Stimulated activated CD8-positive, alpha-beta memory T cell treated with anti-CD3 and anti-CD28 coated beads, Interleukin-4, amount 100 ng/mL, for 4 hours (primary cell): ENCODE measurements at places on chromosomes 3 and 15.

DNA sequence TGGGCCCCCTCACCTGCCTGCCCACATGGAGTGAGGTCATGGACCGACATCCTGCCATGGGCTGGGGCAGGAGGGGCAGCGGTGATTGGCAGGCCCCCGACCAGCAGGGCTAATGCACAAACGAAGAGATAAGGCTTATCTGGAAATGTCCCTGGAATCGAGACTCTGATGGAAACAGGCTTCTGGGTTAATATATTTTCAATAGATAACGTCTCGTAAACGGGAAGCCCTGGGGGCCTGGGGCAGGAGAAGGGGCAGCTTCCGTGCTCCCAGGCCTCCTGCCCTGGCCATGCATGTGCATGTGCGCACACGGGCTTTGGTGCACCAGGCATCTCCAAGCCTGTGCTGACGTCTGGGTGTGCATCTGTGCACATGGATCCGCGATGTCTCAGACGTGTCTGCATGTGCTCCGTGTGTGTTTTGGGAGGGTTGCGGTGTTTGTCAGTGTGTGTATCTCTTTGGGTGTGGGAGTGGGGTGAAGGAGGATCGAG lies 55.1 kb downstream of the DNAJB8 start:
- DNase-seq = no peak

GRCh38 chr3:22471557-22471956 lies 720.5 kb upstream of the ZNF385D start:
- no peak for DNase-seq

- no peak for DNase-seq
Measured at GRCh38 chr3:30779686-30780287, 114.7 kb downstream of the GADL1 start.

GRCh38 chr3:52083556-52084087 lies 27.3 kb upstream of the DUSP7 start:
- no peak for DNase-seq

DNA sequence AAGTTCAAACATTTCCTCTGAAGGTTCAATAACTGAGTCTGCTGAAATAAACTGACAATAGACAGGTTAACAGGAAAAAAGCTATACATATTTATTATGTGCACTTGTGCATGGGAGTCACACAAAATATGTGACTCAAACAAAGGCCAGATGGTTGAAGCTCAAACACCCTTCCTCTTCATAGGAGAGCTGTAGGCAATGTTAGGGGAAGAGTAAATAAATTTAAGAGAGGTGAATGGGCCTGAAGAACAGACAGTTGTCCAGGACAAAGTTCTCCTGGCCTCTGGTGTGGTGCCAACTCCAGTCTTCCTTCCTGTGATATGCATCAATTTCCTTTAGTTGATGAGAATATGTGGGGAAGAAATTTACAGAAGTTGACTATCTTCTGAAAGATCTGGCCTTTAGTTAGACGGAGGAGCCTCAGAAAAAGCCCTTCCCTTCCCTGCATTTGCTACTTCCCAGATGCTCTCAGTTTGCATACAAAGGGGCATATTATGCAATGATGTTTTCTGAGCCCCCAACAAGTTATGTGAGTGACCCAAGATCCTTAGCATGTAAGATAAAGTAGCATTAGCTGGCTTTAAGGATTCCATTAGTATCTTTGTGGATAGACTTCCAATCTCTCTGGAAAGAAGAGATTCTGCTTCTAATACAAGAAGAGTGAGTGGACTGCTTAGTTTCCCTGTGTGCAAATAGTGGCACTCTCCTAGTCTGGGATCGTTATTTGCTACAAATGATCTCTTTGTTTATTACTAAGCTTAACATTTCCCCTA lies 96.4 kb upstream of the IGSF10 start:
- DNase-seq = no peak

DNA sequence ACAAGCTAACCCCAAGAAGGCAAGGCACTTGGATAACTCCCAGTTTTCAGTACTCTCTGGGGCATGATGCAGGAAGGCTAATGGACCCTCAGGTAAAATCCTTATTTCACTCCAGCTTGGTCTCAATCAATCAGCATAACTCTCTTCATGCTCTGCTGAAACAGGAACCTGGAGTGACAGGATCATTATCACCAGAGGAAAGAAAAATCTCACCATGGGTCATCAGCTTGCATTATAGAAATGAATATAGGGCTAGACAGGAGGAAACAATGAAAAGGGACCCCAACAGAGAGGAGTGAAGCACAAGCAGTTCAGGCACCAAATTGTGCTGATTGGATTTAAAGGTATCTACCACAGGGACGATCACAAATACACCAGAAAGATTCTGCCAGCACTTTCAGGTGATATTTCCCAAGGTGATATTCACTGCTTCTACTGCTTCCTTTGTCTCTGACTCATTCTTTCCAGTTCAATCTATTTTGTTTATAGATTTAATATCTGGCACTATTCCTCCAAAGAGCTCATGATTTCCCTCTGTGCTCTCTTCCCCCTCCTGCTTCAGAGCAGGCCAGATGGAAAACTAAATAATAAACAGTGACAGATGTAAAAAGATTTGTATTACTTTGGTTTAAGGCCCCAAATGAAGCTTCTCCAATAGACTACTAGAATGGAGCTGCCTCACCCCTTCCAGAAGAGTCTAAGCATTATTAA lies 22.9 kb upstream of the THUMPD3 start:
- DNase-seq = no peak

GRCh38 chr15:45107941-45108630 lies 5.9 kb downstream of the DUOX2 start:
- no peak for DNase-seq

DNA sequence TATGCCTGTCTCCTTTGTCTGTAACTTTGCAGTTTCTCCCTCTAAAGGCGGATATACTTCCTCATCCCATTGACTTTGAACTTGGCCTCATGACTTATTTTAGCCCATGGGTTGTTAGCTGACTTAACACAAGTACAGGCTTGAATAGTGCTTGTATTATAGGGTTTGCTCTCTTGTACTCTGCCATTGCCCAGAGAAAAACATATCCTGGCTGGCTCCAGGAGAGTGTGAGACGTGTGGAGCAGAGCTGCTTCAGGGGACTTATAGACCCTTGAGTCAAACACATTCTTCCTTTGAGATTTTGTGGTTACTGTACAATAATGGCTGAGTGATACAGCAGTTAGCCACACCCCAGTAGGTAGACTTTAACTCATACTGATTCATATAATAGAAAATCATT lies 124.0 kb downstream of the RAP2B start:
- no peak for DNase-seq
